ENCODE measurements at places on chromosomes 11 and 22.

GRCh38 chr11:33515347-33515746, 185.3 kb downstream of the C11orf91 start:
- DNase-seq: no peak

DNA sequence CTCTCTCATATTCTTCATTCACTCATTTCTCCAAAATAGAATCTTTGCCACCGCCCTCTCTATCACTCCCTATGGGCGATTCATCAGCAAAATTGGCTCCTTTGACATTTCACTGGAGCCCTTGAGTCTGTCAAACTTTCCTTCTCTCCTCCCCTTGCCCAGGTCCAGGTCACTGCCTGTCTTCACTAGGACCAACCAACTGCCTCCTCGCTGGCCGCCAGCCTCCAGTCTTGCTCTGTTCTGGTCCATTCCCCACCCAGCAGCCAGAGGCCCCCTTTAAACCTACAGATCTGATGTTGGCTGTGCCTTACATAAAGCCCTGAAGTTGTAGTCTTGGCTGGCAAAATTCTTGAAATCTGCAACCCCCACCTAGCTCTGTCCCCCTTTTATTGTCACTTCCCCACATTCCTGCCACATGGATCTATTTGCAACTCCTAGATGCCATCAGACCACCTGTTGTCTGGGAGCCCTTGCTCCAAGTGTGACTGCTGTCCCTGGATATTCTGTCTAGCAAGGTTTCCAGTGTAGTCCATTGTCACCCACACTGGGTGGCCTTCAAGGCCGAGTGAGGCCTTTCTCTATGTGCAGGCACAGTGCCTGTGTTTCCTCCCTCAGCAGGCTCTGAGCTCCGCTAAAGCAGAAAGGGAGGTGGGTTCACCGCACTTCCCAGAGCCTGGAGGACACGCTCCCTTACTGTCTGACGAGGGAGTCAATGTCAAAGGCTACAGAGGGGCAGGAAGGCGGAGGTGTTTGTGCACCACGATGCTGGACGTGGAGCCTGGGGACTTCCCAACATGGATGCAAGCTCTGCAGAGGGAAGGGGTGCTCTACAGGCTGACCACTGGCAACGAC, 25.5 kb downstream of the MYEOV start:
- DNase-seq: no peak

DNA sequence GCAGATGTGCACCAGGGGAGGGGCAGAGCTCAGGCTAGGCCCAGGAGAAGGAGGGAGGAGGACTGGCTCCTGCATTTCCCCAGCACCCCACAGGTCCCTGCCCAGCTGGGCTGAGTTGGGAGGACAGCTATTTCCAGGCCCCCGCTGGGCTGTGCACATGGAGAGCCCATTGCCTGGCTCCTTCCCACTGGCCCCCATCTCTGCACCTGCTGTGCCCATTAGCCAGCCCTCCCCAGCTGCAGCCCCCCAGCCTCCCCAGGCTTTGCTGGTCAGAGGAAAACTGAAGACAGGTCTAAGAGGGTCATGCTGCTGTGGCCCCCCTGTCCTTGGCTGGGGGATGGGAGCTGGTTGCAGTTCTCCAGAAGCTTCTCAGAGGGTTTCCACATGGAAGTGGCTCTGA, 81.8 kb upstream of the SHANK2 start:
- DNase-seq: no peak

GRCh38 chr11:60633645-60634044, 65.8 kb upstream of the MS4A8 start:
- no peak for DNase-seq

GRCh38 chr22:48276994-48277867, 1514.8 kb downstream of the TBC1D22A start:
- DNase-seq: no peak

All from NCI-H2171 (cell line).